ENCODE measurements at places on chromosomes 1 and 21.

DNA sequence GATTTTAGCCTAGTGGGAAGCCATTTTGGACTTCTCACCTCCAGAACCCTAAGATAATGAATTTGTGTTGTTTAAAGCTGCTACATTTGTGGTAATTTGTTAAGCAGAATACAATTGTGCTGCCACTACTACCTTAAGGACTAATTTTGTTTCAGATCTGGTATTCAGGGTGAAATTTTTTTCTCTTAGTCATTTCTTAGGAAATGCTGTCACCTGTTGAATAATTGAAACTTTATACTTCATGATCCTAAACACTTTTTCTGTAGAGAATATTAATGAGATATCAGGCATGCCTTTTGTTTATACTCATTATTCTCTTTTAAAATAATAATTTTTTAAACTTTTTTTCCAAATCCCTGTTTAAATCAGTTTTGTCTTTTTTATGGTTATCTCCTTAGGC lies 246.8 kb downstream of the TGFB2 start:
- DNase-seq, result no peak

DNA sequence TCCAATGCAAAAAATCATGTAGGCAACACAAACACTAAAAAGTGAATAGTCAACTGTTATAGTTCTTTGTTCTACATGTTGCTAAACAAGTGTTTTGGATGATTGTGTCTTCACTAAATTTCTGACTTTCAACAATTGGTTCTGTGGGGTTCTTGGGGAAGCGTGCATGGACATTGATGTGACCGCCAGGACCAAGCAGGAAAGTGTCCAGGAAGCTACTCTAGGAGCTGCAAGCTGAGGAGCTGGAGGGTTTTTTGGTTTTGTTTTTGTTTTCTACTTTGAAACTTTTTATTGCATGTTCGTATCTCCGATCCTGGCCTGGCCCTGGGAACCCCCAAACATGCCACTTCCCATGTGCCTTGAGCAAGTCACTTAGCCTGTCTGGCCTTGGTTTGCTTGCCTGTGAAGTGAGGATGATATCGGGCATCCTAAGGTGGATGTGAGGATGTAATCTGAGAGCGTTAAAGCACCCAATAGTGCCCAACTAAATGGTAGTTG lies 8.0 kb downstream of the TMPRSS3 start:
- DNase-seq, result no peak

- no peak for DNase-seq
Measured at GRCh38 chr1:25643929-25644328, 27.3 kb downstream of the MAN1C1 start.

- DNase-seq, result no peak
Measured at GRCh38 chr1:51628715-51629590, 12.1 kb downstream of the OSBPL9 start.

GRCh38 chr1:11413986-11414391 lies 65.0 kb upstream of the DISP3 start:
- no peak for DNase-seq

GRCh38 chr21:33114276-33114675 lies 44.3 kb downstream of the OLIG1 start:
- no peak for DNase-seq

- no peak for DNase-seq
Measured at GRCh38 chr21:45829668-45830067, 151.9 kb upstream of the COL6A1 start.

DNA sequence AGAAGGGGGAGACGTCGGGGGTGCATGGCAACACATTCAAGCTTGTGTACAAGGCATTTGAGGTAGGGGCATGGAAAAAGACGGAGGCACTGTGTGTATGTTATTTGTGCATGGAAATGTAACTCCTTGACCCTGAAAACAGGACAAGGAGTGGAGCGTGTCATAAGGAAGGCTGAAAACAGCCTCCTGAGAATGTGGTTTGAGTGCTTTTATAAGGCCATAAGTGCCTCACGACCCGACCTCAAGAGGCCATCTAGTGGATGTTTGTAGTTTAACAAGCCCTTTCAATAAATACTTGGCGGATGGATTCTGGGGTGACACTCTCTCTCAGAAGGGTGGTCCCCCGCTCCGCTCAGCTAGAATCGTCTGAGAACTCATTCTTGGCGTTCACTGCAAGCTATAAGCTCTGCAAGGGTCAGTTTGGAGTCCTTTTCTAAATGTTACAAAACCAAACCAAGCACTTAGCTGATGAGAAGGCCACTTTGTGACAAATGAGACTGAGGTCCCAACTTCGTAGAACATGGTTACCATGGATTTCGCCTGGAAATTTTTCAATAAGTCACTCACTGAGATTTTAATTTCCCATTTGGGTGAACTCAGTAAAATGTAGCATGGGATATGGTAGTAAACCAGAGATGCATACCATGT lies 38.8 kb upstream of the CLCA4 start:
- no peak for DNase-seq

DNA sequence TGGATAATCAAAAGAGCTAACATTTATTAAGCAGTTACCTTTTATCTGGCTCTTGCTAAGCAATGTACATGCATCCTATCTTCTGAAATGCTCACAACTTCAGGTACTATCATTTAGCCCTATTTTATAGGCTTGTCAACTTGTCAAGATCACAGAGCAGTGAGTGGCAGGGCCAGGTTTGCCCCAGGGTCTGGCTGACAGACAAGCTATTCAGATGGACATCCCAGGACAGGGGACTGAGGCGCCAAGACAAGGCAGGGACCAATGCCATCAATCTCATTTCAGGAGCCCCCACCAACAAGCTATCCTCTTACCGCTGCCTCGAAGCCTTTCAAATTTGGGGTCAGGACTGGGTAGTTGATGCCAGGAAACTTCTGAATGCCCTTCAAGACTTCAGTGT lies 8.9 kb downstream of the HMGCL start:
- no peak for DNase-seq

DNA sequence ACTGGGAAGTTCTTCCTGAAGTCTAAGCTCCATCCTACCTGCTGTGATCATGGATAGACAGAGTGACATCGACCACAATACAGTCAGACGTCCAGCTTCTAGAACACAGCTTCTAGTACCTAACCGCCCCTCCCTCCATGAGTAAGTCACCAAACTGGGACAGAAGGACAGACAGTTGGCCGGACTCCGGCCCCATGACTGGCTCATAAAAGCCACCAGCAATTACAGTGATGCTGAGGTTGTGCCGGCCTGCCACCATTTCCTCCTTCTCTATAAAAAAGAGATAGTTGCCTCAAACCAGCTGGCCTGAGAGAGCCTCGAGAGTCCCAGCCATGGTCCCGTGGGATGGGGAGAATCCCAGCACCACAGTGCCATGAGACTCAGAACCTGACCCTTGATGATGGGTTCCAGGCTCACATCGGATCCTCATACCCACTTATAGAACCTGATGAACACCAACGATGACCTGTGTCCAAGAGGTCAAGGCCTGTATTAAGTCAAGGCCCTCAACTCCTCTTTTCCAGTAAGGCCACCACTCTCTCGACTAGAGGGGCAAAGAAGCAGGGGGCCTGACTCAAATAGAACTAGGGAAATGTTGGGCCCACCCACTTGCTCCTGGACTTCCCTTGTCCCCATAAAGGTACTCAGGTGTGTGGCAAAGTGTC lies 3.4 kb downstream of the MEF2D start:
- no peak for DNase-seq

- DNase-seq, result no peak
Measured at GRCh38 chr1:109885589-109885988, 25.1 kb upstream of the CSF1 start.

DNA sequence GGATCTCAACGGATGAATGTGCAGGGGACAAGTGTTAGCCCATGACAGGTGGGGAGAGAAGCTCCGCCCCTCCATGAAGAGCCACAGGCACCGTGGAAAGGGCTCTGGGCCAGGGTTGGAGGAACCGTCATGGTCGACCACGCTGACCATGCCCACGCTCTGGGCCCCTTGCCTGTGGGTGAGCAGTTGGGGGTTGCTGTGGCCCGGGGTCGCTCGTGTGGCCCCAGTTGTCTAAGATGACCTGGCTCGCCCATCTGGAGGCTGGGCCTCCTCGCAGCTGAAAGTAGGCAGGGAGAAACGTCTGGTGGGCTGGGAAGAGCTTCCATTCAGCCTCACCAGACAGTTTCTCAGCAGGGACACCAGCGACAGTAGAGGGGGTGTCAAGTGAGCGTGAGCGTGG lies 13.1 kb upstream of the UTS2 start:
- DNase-seq, result no peak

DNA sequence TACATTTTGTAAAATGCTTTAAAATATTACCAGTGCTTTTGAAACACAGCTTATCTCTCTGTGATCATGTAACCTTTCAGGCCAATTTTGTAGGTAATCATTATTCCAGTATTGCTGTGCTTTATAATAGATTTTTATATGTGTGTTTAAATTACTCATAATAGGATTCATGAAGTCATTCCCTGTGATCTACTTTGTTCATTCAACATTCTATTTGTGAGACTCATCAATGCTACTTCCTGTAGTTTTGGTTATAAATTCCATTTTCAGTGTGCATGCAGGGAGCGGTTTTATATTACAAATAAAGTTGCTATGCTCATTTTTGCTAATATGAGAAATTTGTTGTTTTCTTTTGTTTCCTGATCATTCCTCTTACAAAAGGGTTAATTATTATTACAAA lies 4.1 kb upstream of the OR2M5 start:
- no peak for DNase-seq

- DNase-seq, result no peak
Measured at GRCh38 chr1:11649624-11650330, 4.5 kb downstream of the FBXO2 start.

- no peak for DNase-seq
Measured at GRCh38 chr1:219387211-219387610, 213.5 kb downstream of the LYPLAL1 start.

- DNase-seq, result no peak
Measured at GRCh38 chr1:3896396-3897000, 3.6 kb downstream of the C1orf174 start.

GRCh38 chr1:27572019-27572678 lies 31.8 kb downstream of the AHDC1 start:
- DNase-seq, result no peak

- DNase-seq, result no peak
Measured at GRCh38 chr21:44931501-44932407, 8.1 kb upstream of the SLX9 start.

DNA sequence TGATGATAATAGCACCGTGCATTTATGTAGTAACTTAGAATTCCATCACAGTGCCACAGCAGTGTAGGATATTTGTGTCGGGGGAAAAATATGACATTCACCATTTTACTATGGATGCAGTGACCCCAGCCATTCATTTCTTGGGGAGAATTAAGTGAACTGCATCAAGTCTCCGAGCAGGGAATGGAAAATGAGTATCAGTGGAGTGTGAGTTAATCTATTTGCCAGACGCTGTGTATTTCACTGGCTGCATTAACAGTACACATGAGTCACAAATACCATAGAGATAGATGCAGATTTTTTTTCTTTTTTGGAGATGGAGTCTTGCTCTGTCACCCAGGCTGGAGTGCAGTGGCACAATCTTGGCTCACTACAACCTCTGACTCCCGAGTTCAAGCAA lies 33.8 kb upstream of the SLC45A1 start:
- no peak for DNase-seq

DNA sequence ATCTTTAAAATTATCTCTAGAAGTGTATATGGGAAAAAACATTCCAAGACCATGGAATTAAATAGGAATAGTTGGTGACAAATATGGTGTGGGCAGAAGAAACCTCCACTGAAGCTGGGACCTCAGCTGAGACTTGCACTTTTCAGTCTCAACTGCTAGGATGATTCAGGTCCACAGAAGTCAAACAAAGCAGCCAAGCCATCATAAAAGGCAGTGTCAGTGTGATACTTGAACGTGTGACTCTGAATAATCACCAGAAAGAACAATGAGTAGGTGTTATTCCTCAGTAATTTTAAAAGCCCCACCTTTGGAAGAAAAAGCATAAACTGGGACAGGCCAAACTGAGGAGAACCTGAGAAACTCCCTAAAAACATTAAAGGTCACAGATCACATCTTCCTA lies 90.7 kb downstream of the ZNF281 start:
- DNase-seq, result no peak

DNA sequence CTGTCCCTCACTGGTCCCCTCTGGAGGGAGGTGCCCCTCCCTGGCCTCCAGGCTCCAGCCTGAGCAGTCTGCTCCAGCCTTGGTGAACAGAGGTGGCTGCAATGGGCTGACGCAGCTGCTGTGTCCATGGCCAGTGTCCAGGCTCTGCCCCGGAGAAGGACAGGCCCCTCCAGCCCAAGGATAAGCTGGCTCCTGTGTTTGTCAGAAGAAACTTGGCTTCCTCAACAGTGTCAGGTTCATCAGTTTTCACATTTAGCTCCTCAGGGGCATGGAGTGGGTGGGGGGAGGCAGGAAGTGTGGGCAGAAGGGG lies 402.8 kb downstream of the MATN1 start:
- DNase-seq, result no peak

DNA sequence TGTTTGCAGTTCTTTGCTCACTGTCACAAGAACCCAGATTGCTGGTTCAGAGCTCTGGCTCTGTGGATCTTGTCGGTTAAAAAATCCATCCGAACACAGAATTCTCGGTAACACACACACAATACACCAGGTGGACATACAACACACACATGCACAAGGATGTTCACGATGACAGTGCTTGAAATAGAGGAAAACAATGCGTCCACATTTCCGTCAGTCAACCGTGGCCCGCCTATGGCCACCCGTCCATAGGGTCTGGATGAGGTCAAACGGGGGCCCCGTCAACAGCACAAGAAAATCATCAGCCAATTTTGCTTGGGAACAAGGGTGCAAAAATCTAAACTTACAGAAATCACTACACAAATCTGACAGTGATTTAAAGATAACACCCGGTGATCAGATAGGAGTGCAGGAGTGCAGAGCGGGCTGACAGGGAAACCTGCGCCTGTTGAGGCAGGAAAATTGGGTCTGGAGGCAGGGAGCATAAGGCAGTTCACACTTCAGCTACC lies 50.4 kb upstream of the SLC19A1 start:
- DNase-seq, result no peak

DNA sequence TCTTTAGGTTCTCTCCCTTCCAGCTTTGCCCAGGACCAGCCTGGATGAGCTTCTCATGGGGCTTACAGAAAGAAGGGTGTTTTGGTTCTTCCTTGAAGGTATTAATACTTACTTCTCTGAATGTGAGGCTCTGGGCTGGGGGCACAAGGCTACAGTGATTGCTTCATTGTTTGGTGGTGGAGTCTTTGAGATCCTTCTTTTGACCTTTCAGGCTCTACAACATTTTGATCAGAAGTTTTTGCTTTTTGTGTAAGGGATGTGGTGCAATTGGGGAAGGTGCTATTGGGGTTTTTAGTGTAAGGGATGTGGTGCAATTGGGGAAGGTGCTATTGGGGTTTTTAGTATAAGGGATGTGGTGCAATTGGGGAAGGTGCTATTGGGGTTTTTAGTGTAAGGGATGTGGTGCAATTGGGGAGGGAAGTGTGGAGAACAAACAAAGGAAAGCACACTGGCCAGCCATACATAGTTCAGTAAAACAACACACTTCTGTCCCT lies 103.6 kb upstream of the IVNS1ABP start:
- DNase-seq, result no peak

Data from activated T-cell treated with anti-CD3 and anti-CD28 coated beads for 24 hours (primary cell).